ENCODE measurements at places on chromosomes 2 and 18.

- no peak for DNase-seq
Measured at GRCh38 chr2:205776139-205776538, 93.8 kb downstream of the NRP2 start.

GRCh38 chr2:239106314-239106908, 258.5 kb downstream of the TWIST2 start:
- DNase-seq, result no peak

DNA sequence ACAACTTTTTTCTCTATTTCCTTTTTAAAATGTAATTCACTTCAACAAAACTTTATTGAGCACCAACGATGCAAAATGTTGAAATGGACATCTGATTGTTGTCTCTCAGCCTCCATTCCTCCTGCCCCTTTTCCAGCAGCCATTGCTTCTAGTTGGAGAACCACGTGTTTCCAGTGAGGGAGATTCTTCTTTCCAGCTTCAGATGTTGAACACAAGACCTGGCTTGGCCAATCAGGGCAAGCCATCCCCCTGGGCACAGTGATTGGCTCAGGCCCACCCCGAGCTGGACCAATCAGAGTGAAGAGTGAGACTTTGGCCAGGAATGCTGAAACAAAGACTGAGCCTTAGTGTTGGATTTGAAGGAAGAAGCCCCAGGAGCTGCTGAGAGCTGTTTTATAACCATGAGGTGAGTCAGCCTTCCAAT, 59.0 kb downstream of the E2F6 start:
- no peak for DNase-seq

- no peak for DNase-seq
Measured at GRCh38 chr2:104213758-104214157, 640.2 kb upstream of the POU3F3 start.

DNA sequence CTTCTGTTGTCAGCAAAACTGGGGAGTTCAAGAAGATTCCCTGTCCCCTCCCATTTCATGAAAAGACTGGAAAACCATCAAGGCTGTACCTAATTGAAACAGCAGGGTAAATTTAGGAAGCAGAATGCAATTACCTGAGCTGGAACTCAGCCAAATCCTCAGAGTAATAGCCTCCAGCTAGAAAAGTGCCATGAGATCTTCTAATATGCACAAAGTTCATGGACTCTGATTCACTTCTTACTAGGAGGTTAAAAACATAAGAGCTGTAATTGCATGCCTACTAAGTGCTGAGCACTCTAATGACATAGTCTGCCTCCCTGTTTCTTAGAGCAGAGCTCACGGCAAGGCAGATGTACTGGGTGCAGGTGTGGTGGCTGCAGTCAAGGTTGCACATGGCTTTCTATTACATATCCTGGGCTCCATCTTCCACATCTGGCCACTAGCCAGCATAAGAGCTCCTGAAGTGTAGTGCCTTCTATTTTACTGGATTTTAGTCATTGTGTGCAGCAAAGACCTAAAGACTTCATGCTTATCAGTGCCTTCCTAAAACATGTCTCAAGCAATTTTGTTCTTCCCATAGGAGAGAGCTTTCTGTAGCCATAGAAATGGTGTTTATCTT, 341.7 kb downstream of the PTPRM start:
- DNase-seq, result no peak

DNA sequence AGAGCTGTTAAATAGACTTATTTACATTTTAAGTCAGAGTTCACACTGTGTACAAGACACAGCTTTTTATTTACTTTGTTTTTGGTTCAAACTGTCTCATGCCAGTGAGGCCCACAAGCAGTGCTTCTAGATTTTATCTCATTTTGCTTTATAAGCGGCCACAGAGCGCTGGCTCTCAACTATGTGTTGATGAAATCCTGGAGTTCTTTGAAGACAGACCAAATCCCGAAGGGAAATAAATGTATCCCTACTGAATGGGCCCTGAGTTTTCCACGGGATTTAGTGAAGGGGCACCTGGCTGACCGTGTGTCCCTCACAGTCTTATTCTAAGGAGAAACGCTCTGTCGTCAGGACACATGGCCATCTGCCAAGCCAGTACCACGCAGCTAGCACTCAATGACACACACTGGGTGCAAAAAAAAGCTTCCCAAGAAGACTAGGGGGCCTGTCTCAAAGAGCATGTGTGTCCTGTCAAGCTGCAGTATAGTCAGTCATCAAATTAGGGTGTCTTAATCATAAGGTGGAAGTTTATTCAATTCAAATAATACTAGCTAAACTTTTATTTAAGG, 23.4 kb downstream of the LYPD1 start:
- no peak for DNase-seq

DNA sequence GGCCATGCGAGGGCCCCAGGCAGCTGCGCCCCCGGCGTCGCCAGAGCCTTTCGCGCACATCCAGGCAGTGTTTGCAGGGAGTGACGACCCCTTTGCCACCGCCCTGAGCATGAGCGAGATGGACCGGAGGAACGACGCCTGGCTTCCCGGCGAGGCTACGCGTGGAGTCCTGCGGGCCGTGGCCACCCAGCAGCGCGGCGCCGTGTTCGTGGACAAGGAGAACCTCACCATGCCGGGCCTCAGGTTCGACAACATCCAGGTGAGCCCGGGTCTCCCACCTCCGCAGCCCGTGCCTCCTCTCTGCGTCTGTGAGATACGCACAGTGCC, 8.9 kb downstream of the TRAPPC12 start:
- no peak for DNase-seq

DNA sequence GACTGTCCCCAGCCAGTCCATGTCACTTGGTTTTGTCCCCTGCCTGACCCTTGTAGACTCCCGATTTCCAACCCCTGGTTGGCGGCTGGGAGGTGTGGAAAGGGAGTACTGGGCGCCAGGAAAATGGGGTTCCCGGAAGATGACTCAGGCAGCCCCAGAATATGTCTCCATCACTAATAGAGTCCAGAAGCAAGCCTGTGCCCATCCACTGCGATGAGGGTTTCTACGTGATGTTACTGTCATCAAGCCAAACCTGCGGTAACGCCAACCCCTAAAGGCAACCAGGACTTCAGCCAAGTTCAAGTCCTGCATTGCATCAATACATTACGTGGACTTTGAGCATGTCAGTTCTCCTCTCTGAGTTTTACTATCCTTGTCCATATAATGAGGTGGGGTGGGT, 62.0 kb upstream of the TAF1B start:
- no peak for DNase-seq

DNA sequence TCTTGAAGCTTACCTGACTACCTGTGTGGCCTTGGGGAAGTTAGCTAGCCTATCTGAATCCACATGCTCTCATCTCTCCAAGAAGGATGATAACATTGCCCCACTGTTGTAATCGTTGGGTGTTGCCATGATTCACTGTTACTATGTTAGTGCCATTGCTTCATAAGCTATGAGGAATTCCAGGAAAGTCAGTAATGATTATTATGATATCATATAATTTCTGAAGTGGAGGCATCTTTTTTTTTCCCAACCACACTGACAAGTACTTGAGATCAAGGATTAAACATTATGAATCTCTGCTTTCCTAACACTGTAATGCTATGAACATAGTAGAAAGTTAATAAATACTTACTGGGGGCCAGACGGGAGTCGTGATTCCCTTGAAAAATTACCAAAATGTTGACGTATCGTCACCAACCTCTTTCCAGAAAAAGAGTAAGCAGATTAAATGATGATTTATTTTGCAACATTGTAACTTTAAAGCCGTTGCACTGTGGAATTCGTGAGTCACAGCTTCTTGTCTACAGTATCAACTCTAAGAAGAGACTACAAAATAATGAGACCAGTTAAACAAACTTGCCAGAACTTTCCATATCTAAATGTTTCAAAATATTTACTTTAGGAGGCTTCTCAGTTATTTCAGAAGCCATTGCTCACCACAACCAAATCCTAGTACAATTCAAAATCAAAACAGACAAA, 459.9 kb downstream of the PIK3C3 start:
- DNase-seq, result no peak

GRCh38 chr2:33681364-33681757, 82.3 kb upstream of the FAM98A start:
- no peak for DNase-seq

DNA sequence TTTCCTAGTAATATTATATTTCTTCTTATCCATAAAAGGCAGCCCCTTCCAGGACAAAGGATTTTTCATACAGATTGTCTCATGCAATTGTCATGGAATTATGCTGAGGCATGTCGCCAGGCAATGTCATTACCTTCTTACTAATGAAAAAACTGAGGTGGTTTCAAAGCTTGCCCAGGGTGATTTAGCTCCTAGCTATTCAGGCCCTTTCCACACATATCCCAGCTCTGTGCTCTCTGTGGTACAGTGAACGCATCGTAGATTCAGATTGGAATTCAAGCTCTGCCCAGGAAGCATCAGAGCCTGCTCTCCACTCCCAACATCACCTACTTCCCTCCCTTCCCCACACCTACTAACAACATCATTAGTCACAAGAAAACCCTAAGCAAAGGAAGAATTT, 60.1 kb downstream of the ATP8B1 start:
- DNase-seq, result peak; percentile 58

GRCh38 chr2:238466243-238466756, 39.6 kb downstream of the ASB1 start:
- peak; percentile 89 for DNase-seq

DNA sequence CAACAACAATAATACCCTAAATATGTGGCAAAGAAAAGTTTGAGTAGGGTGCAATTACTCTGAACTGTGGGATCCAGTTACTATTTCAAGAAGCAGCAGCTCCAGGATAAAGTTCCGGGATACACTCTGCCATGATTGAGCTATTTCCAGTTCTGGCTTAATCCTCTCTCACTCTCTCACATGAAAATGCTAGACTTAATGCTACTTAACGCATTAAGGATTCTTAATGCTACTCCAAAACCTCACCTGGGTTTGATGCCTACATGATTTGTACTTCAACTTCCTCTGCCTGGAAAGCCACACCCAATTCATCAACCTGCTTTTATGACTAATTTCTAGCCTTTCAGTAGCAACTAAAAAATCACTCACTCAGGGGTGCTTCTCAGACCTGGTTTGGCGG, 151.1 kb upstream of the HNMT start:
- DNase-seq, result no peak

DNA sequence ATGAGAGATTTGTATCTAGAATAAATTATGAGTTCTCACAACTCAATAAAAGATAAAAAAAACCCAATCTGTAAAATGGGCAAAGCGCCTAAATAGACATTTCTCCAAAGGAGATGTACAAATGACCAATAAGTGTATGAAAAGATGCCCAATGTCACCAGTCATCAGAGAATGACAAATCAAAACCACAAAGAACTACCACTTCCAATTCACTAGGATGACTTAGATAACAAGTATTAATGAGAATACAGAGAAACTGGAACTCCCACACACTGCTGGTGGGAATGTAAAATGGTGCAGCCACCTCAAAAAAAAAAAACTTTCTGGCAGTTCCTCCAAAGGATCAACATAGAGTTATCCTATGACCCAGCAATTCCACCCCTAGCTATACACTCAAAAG, 17.4 kb upstream of the COL6A3 start:
- no peak for DNase-seq

- no peak for DNase-seq
Measured at GRCh38 chr2:15579641-15580040, 12.0 kb upstream of the DDX1 start.

DNA sequence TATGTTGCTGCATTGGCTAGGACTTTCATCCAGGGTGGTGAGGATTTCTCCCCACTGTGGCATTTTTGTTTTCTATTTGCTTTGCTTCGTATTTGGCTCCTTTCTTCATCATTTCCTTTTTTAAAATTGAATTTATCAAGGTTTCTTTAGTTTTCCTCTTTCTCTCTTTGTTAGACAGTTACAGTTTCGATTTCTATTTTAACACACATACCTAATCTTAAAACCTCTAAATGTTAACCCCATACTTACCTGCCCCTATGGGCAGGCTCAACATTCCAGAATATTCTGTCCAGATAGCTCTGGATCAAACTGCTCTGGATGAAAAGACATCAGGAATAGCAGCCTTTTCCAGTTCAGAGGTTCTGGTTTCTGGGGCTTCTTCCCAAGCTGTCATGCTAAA, 49.2 kb downstream of the DIPK1C start:
- DNase-seq, result no peak

GRCh38 chr2:105842555-105842954, 97.8 kb downstream of the NCK2 start:
- no peak for DNase-seq

DNA sequence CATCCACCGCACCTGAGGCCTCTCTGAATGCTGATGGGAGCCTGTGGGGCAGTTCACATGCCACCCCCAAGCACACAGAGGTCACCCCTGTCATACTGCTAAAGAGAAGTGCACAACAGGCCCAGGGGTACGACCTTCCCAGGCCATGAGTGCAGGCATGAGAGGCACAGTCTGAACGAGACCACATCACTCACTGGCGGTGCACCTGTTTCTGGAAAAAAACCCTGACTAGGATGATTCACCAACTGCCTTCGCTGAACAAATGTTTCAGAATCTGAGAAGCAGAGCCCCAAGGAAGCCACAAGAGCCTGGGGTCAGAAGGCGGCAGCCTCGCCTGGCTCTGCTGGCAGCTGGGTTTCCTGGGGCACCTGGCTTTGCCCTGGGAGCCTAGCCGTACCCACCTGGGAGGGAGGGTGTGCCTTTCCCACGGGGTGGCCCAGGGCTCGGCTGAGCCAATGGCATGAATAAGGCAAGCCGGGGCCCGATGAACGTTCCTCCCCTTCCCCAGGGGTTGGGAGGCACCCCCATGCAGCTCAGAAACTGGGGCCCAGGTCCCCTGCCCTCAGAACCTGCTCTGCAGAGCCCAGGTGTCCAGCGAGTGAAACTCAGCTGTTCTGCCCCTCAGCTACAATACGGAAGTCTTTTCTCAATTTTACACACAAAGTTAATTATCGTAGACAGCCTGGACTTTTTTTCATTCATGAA, 73.8 kb downstream of the HDAC4 start:
- peak; percentile 91 for DNase-seq

DNA sequence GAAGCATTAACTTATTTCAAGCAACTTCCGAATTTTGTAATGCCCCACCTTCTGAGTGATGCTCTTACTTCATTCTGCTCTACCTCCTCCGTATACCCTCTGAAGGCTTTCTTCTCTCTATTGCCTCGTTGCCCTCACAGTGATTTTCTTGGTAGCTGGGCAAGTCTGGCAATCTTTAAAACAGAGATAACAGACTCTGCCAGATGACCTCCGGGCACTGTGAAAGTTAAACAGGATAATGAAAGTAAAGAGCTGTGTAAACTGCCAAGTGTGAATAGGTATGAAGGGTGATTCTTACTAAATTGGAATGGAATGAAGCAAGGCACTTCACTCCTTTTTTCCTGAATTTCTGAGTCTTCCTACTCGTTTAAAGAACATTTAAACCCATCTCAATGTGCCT, 207.3 kb upstream of the GYPC start:
- no peak for DNase-seq

DNA sequence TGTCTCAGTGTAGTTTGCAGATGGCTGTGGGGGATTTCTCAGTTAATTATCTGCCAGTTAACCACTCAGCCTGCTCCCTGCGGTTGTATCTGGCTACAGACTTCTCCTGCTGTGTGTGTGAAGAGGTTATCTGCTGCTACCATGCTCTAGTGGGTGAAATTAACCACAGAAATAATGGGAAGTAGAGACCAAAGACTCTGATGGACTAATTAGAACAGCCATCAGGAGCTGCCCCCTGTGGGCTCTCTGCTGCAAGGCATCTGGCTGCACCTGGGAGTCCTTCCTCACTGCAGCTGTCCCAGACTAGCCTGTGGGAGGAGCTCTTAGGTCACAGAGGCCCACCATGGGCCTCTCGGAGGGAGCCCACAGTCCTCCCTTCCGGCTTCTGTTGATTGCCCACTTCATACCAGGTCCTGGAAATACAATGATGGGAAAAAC, 66.6 kb downstream of the CTIF start:
- DNase-seq, result no peak

GRCh38 chr2:88082781-88083180, 15.2 kb downstream of the SMYD1 start:
- no peak for DNase-seq

- no peak for DNase-seq
Measured at GRCh38 chr2:197893403-197894177, 89.2 kb downstream of the PLCL1 start.

All from vagina (tissue), 2 donors.